ENCODE measurements at places on chromosomes 4 and X.

GRCh38 chr4:77075869-77076799 is at the start of gene CCNI:
TSS of gene CCNI (minus strand) at chr4:77075989. CDS start at chr4:77066362, 9,627 bp downstream.
- peak; percentile 85 for DNase-seq

- no peak for DNase-seq
These were observed 480.0 kb downstream of the NLGN4X start for GRCh38 chrX:5748586-5749150.

- no peak for DNase-seq
These were observed 83.6 kb downstream of the TET2 start for GRCh38 chr4:105230287-105230686.

- no peak for DNase-seq
These were observed 987.2 kb downstream of the CCSER1 start for GRCh38 chr4:91114386-91114785.

DNA sequence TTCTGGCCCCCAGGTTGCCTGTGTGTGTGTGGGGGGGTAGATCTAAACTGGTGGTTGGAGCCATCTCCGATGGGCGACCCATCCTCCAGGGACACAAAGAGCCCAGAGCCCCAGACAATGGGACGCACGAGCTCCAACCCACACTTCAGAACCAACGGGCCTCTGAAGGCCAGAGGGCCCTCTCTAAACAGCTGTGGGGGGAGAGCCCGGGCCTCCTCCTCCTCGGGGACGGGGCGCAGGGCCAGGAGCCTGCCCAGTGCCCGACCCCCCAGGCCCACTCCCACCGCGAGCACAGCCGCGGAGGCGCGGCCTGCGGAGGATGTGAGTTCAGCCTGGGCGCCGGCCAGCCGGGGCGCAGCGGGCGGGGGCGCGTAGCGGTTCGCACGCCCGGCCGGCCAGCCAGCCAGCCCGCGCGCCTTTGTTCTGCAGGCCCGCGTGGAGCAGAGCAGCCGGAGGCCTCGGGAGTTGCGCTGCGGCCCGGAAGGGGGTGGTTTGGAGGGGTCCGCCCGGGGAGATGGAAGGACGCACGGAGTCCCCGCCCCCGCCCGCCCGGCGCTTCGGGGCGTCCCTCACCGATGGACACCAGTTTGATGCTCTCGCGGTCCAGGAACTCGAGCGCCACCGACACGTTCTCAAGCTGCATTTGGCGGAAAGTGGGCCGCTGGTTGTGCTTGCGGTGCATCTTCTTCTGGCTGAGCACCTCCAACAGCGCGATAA is 4.0 kb downstream of the FLNA start:
- no peak for DNase-seq

GRCh38 chrX:87578978-87579377 is 61.4 kb downstream of the KLHL4 start:
- peak; percentile 4 for DNase-seq

DNA sequence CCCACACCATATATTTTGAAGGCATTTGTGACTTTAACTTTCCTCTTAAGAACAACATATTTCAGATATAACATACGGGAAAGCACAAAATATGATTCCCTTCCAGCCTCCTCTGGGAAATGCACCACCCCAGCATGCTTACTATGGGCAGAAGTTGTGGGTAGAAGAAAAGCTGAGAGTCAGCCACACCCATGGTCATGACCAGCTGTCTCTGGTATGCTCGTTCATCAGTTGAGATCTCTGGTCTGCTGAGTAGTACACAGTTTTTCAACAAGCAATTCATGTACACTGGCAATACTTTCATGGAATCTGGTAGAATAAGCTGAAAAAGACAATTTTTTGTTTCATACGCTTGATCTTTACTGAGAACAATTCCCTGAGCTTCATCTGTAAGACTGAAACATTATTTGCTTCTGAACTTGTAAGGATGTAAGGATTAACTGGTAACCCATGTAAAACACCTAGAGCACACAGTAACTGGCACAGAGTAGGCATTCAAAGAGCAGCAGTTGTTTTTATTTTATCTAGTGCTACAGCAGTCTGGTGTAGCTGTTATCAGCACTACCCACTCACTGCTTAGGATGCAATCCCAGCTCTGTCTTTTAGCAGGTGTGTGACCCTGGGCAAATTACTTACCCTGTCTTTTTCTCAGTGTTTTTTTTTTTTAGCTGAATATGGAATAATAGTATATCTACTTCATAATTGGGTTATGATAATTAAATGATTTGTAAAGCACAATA is 47.6 kb downstream of the METTL14 start:
- no peak for DNase-seq

GRCh38 chrX:21926527-21927278 is 13.8 kb upstream of the SMS start:
- DNase-seq, result no peak

- no peak for DNase-seq
These were observed 29.3 kb upstream of the UGT2B7 start for GRCh38 chr4:69066945-69067344.

Data from NCI-H1105 treated with DMSO at 0.1 percent for 48 hours (cell line).